Germinal center (tissue), 1 donor: ENCODE measurements at places on chromosomes 2 and 18.
A peak's percentile ranks its signal among the peaks of the same experiment; 100 is the strongest.

DNA sequence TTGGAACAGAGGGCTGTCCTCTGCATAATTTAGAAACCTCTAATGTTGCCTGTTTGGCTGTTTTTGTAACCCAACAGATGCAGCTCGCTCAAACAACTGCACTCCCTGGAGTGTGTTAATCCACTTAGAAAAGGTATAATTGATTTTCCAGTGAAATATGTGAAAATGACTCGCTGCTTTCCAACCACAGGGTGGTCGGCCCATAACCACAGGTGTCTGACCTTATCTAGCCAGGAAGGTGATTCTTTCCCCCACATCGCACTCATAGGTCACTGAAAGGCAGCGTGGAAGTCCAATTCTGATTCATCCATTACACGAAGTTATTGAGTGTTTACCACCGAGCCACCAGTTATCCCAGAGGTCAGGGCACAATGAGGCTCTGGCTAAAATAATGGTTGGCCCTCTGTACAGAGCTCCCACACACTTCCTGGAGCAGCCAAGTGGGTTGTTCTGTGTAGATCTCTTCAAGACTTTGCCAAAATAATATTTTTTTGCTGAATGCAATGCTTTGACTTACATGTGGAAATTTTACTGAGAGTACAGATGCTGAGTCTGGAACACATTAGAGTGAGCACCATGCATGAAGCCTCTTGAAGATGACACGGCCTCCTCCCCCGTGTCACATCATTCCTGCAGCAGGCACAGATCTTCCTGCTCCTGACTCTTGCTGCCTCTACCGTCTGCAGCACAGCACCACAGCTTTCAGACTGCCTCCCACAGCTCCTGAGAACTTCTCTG, 396.2 kb downstream of the ZNF516 start:
- DNase-seq = no peak

- DNase-seq = no peak
Observed at GRCh38 chr2:54054271-54054670, 61.1 kb upstream of the ACYP2 start.

- no peak for DNase-seq
Observed at GRCh38 chr2:166376488-166376828, 714 bp upstream of the SCN9A start.

DNA sequence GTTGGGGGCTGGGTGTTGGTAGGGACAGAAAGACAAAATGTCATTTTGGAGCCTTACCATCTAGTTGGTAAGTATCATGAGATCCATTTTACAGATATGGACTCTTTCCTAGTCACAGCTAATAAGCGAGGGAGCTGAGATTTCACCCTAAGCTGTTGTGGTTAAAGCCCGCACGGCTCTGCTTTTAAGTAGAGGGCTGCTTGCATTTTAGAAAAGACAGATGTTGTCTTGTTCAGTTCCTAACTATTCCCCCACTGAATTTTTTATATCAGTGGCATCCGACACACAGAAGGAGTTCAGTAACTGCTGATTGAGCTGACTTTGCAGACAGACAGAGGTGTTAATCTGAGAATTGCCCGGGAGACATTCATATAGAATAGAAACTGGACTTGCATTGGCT, 3.7 kb downstream of the QPCT start:
- no peak for DNase-seq

GRCh38 chr2:147456779-147457178, 388.1 kb upstream of the ACVR2A start:
- no peak for DNase-seq

DNA sequence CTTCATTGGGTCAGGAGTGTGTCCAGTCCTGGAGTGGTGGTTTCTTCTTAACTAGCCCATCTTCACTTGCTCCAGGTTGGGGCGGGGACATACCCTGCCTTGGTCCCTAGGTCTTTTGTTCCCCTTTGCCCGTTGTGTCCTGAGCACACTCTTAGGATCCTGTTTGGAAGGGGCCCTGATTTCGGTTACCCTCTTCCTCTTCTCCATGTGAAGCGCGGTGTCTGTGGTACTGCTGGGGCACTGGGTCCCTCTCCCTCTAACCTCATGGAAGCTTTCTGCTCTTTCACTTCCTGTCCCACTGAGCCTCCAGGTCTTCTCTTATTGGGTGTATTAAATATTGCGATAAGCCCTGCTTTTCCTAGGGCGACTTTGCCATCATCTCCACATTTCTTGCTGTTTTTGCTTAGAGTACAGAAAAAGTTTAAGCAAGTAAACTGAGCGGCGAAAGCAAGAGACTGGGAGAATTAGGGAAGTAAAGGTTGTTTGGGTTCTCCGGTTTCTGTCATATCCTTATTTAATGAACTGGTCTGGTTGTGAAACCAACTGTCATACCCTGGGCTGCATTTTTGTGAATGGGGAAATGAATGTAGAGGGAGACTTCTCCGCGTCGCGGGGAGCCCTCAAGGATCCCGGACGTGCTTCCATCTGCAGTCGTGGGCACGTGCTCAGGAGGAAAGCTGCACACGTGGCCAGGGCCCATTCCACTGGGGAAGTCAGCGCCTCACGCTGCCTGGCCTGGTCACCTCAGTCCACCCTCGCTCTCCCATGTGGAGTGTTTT, 73.8 kb upstream of the B3GNT7 start:
- DNase-seq = peak; percentile 75

GRCh38 chr2:117065912-117066311, 748.6 kb upstream of the DDX18 start:
- no peak for DNase-seq
